ENCODE measurements at places on chromosomes 1 and 21. TPM values are rescaled to one million over a fixed set of nuclear protein-coding genes. Genes with fewer than 3 reads are reported as not detected.
A peak's percentile ranks its signal among the peaks of the same experiment; 100 is the strongest.

The SPRR2E gene
- total RNA-seq, result not detected

GRCh38 chr1:213327017-213327667 lies 276.1 kb downstream of the RPS6KC1 start:
- peak; percentile 82 for DNase-seq

- DNase-seq, result no peak
Measured at GRCh38 chr1:9284061-9284460, 8.6 kb upstream of the SPSB1 start.

The C2CD2 gene
- 20.2 TPM for total RNA-seq

The FOXD2 gene
- under 0.01 TPM for total RNA-seq

The RABGAP1L gene
- total RNA-seq, result 154 TPM

DNA sequence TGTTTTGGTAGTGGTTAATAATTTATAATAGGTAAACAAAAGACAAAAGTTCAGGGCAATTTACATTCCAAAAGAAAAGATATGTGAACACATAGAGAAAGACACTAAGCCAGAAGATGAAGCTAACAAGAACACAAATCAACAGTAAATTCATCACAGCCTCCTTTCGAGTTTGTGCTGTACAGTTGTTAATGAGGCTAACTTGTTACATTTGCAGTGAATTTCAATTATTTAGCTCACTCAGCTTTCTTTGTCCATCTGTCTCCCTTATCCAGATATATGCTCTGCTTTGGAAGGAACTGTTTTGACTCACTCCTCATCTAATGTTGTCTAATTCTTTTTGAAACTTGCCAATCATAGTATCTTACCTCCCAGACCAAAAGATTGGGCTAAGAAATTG lies 423.3 kb upstream of the OLFM3 start:
- DNase-seq, result no peak

The MNDA gene
- total RNA-seq, result not detected

- no peak for DNase-seq
Measured at GRCh38 chr1:107138767-107139445, 1.9 kb upstream of the NTNG1 start.

DNA sequence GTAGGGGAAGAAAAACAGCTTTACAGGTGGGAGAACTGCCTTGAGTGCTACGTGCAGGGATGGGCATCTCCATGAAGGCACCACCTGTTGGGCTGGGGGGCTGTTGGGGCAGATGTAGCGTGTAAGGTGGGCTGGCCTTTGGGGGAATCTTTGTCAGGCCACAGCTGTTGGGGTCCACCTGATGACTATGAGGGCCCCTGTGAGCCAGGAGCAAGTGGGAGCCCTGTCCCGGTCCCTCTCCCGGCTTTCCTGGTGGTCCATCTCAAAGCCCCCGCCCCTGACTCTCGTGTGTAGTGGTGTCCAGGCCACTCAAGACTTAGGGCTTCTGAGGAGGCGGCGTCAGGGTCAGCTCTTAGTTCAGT lies 13.5 kb downstream of the SLC37A1 start:
- no peak for DNase-seq

The PPIAL4G gene
- total RNA-seq, result not detected

The ATP1A2 gene
- total RNA-seq, result 0.27 TPM

DNA sequence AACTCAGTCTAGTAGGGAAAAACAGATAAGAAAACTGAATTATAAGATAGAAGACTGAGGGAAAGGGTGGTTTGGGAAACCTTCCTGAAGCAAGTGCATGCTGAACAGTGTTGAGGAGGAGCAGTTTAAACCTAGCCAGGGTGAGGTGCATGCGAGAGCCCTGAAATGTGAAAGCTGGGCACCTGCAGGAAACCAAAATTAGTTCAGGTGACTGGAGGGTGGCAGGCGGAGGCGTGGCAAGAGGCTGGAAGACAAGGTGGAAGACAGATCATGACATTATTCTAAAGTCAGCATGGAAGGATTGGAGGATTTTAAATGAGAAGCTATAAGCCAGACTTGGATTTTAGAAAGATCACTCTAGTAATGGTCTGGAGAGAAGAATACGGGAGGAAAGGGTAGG lies 75.1 kb downstream of the CACNA1E start:
- no peak for DNase-seq

DNA sequence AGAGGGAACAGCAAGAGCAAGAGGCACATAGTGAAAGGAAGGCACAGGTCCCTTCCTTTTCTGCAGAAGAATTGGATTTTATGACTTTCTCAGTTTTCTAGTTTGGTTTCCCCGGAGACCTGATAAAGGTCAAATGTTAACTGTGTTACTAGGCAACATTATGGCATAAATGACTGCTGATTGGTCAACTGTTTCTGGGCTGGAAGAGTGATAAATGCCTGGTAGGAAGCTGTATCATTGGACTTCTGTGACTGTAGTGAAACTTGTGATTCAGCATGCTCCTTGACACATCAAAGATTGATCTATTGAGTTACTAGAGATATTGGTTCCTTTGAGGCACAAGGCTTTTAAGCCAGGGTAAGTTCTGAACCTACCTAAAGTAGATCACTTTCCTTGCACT lies 55.7 kb downstream of the LRRC8C start:
- DNase-seq, result no peak

The SYPL2 gene
- total RNA-seq, result 1.7 TPM

The KCNQ4 gene
- total RNA-seq, result not detected

DNA sequence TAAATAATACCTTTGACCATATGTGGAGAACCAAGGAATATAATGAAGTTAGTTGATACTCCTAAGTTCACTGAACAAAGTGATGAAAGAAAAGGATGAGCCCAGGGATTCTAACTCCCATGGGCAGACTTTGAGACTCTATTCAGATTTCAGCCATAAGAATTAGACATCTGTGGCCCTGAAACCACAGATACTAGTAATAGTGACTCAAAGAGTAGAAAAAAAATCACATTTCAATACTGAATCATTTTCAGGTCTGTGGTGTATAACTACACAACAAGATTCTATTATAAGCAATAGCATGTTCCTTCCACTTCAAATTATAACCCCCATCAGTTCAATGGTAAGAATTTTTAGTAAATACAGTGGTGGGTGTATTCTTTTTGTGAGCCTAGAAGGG lies 16.4 kb upstream of the F13B start:
- no peak for DNase-seq

The KAZN gene
- total RNA-seq, result 23.6 TPM

- DNase-seq, result no peak
Measured at GRCh38 chr1:20723537-20724363, 5.9 kb upstream of the KIF17 start.

GRCh38 chr1:2477309-2477708 lies 1.2 kb downstream of the PLCH2 start:
- DNase-seq, result no peak

The DYRK3 gene
- 27.7 TPM for total RNA-seq
